ENCODE measurements at places on chromosomes 7 and 10.
A peak's percentile ranks its signal among the peaks of the same experiment; 100 is the strongest.

DNA sequence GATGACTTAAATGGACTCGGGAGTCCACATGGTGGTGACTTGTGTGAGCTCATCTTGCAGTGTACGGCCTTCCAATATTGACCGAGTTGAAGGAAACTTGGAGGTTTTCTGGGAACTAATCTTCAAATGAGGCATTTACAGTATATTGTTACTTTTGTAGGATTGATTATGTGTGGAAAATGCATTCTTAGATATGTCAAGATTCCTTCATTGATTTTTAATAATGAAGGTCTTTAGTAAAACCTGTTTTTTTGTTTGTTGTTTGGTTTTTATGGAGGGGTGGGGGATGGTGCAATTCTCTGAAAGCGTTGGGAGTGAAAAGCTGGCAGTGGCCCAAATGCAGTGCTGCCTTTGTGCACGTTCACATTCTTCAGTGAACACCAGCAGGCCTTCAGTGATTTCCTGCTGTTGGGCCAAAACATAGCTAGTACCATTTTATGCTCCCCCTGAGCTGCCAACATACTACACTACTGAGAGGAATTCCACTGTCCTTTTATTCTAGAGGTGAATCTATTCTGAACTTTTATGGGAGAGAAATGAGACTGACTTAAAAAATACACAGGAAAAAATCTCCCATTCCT is 50.4 kb downstream of the CCNY start:
- peak; percentile 67 for DNase-seq

- DNase-seq, result no peak
Observed at GRCh38 chr10:87594864-87595263, 64.8 kb upstream of the PAPSS2 start.

DNA sequence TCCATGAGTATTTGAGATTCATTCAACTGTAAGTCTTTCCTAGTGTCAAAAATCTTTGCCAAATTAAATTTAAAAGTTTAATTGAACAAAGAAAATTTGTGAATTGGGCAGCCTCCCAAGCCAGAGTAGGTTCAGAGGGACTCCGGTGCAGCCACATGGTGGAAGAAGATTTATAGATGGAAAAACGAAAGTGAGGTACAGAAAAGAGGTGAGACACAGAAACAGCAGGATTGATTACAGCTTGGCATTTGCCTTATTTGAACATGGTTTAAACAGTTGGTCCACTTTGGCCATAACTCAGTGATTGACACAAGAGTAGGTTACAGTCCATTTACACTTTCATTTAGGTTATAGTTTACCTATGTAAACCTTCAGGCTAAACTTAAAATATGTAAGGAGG is 465.8 kb downstream of the ARL4A start:
- no peak for DNase-seq

- no peak for DNase-seq
Observed at GRCh38 chr10:48976196-48976595, 36.6 kb upstream of the LRRC18 start.

- DNase-seq, result no peak
Observed at GRCh38 chr10:49448924-49449323, 53.0 kb upstream of the DRGX start.

- no peak for DNase-seq
Observed at GRCh38 chr10:80165173-80165572, 32.6 kb downstream of the PLAC9 start.

- DNase-seq, result no peak
Observed at GRCh38 chr10:68553138-68553537, 7.0 kb upstream of the TET1 start.

DNA sequence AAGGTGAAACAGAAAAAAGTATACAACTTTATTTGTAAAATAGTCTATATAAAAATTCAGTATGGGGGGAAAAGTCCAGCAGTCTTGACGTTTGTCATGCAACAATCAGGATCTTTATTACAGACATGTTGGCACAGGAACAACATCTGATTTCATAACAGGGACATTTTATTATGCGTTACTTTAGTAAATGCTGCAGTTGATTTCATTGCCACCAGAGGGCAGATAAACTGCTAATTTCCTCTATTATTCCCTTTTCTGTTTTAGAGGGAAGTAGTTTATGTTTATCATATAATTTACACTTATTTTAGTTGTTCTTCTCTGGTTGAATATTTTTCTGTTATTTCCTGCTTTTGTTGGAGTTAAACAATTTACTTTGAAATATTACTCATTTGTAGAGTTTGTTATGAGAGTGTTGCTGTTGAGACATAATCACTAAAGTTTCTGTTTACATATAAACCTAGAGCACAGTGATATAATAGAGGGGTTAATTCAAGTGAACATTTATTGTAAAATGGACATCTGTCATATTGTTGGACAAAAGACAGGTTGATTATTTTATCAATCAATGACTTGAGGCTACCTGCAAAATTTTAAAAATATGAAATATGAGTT is 3.3 kb downstream of the PLXDC2 start:
- no peak for DNase-seq

GRCh38 chr10:68212721-68213352 is 19.1 kb downstream of the ATOH7 start:
- no peak for DNase-seq

- DNase-seq, result no peak
Observed at GRCh38 chr10:126924915-126925300, 19.7 kb downstream of the DOCK1 start.

DNA sequence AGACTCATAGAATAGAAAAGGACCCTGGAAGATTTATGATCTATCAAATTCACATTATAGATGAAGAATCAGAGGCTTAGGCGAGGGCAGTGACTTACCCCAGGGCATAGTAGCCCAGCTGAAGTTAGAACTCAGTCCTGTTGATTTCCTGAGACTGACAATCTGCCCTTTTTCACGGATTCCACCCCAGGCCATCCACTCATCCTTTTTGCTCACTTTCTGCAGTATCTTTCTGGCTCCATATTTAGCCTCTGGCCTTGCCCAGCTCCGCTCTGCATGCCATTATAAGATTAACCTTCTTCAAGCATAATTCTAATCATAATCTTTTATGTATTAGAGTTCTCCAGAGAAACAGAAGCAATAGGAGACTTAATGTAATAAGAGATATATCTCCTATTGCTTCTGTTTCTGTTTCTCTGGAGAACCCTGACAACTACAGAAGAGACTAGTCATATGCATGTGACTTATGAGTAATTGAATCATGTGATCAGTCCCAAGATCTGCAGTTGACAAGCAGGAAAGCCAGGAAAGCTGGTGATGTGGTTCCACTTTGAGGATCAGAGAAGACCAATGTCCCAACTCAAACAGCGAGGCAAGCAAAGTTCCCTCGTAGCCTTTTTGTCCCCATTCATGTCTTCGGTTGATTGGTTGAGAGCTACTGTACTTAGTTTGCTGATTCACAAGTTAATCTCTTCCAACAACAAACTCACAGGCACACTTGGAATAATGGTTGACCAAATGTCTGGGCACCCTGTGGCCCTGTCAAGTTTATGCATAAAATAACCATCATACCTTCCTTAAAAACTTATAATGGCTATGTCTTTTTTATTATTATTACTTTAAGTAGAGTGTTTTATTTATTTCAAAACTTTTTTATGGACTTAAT is 412.1 kb downstream of the SUGCT start:
- DNase-seq, result no peak

DNA sequence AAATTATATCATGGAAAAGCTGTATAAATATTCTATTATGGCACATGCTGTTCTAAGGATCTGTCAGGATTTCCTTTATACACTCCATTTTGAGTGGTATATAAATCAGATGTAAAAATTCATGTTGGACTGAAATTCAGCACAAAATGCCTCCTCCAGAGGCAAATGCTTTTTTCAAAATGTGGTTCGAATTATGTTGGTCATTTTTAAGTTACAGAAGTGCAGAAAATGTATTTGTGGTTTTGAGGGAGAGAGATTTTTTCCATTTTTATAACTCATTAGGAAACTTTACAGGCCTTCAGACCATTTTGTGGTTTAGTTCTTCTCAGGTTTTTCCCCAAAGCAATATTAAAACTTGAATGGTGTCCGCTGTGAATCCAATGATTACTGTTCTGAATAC is 2.9 kb downstream of the PPP1R3A start:
- DNase-seq, result no peak

GRCh38 chr10:17527514-17528146 is 73.2 kb upstream of the ST8SIA6 start:
- DNase-seq, result no peak

GRCh38 chr10:30786131-30786530 is 156.6 kb upstream of the LYZL2 start:
- no peak for DNase-seq

DNA sequence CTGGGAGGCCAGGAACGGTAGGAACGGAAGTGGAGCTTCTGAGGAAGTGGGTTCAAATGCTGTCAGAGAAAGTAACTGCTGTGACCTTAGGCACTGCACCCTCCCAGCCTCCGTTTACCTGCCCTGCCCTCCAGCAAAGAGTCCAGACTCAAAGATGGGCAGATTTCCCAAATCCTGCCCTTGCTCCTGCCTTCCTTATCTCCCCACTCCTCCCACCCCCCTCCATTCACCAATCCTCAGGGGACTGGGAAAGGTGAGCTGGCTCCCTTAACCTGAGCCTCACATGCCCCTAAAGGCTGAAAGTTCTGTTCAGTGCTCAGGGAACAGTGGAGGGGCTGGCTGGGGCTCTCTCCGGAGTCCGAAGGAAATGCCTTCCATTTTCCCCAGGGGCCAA is 161.6 kb downstream of the SH3PXD2A start:
- DNase-seq, result no peak

GRCh38 chr7:20581956-20582355 is 33.5 kb upstream of the ABCB5 start:
- no peak for DNase-seq

DNA sequence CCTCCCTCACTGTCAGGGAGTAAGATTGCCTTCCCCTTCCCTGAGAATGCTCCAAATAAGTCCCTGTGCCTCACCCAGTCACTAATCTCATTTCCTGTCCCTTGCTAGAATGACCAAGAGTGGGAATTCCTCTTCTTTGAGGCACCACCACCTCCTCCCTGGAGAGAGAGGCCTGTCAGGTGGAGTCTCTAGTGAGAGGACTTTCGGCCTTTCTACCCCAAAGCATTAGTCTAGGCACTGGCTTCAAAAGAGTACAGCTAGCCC is 145.0 kb downstream of the PTPN20 start:
- no peak for DNase-seq

- no peak for DNase-seq
Observed at GRCh38 chr10:86815035-86815617, 58.7 kb downstream of the BMPR1A start.

GRCh38 chr7:45579391-45579801 is 5.2 kb downstream of the ADCY1 start:
- DNase-seq, result no peak

DNA sequence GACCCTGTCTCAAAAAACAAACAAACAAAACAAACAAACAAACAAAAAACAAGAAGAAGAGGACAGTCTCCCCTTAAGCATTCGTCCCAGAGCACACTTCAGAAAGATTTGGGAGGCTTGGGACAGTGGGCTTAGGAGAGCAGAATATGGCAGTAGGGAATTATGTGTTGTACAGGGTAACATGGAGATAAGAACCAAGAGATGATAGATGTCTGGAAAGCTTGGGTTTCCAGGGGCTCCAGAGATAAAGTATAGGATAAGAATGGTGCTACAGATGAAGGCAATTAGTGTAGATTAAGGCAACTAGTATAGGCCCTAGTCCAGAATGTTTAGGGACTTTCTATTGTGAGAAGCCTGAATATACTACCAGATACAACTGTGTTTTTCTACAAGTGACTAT is 934.9 kb upstream of the AUTS2 start:
- DNase-seq, result no peak

GRCh38 chr10:117239051-117239450 is 1.9 kb upstream of the SLC18A2 start:
- DNase-seq, result no peak

DNA sequence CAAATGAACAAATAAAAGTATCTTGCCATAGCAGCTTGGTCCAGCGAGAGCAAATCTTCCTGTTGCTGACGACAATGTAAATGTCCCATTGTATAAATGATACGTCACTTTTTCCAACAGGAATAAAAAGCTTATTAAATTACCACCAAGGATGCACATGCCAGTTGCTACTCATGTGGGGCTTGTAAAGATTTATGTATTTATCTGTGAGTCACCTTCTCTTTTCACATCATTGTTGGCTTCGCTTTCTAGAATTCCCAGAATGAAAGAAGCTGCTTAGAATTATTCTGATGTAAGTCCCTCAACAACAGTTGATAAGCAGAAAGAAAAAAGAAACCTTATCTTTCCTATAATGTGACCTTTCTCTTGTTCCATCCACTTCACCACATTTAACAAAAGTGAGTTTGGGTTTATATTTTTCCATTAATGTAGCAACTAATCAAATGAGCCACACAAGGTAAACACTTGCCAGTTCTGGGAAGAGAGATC is 22.4 kb downstream of the DNAJC12 start:
- DNase-seq, result no peak

DNA sequence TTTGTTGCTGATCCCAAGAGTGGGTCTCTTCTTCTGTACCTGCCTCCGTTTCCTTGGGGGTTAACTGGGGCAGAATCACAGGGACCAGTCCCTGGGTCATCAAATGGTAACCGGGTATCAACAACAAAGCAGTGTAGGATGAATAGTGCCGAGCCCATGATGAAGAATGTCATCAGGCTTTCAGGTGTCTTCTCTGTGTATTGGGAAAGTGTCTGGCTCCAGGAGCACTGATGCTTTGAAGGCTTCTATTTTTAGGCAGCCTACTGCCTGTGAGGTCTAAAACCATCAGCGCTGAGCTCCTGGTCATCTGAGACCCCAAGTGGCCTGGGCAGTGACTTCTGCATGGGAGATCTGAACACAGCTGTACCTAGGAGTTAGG is 48.2 kb upstream of the SHH start:
- DNase-seq, result no peak

- peak; percentile 49 for DNase-seq
Observed at GRCh38 chr10:4663162-4663992, 162.6 kb upstream of the AKR1E2 start.

DNA sequence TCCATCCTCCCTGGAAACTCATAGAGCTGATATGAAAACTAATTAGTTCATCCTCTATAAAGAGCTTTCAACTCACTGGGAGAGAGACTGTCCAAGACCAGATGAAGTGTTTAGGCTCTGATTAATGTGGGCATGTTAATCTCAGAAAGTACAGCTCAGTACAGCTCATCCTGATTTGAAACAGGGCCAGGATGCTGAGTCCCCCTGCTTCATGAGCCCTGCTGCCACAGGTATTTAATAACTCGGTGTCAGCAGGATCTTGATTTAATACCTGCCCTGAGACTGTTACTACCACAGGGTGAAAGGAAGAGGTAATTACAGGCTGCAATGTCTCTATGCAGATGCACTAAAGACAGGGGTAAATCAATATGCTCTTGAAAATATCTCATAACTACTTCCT is 10.8 kb downstream of the LMOD2 start:
- no peak for DNase-seq

DNA sequence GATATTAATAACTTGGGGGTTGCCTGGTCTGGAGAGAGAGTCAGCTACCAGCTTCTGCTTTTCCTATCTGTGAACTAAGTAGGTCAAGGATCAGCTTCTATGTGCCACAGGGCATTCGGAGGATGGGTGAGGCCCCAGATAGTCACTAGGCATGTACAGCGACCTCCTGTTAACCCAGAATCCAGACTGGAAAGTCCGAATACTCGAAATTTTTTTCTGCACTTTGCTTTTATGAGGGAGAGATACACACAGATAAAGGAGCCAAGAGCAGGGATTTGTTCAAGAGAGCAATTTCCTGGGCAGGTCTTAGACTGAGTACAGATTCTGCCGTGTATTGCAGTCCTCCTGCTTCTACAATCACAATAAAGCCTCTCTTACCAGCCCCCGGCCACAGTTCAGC is 54.2 kb downstream of the EMX2 start:
- no peak for DNase-seq

- DNase-seq, result peak; percentile 53
Observed at GRCh38 chr10:131310551-131311401, 745 bp downstream of the TCERG1L start.
